ENCODE measurements at places on chromosomes 2 and 18. TPM values are rescaled to one million over a fixed set of nuclear protein-coding genes. Genes with fewer than 3 reads are reported as not detected.

The MATN3 gene
- 2.9 TPM for total RNA-seq

The CHRND gene
- total RNA-seq: not detected

The NCOA1 gene
- 9.8 TPM for total RNA-seq

The GCG gene
- total RNA-seq: not detected

The SLC4A5 gene
- total RNA-seq: 0.44 TPM

The KIF1A gene
- not detected for total RNA-seq

The APOB gene
- total RNA-seq: under 0.01 TPM

The GPBAR1 gene
- 0.12 TPM for total RNA-seq

The ZSWIM2 gene
- 0.62 TPM for total RNA-seq

The SOWAHC gene
- total RNA-seq: 16.3 TPM

The C1D gene
- total RNA-seq: 22.9 TPM

The DAW1 gene
- not detected for total RNA-seq

The CYTIP gene
- total RNA-seq: not detected

The ALLC gene
- not detected for total RNA-seq

The LTBP1 gene
- 502 TPM for total RNA-seq

The AMER3 gene
- not detected for total RNA-seq

The G6PC2 gene
- total RNA-seq: not detected

The ADAM23 gene
- 9.9 TPM for total RNA-seq

The BOK gene
- 13.6 TPM for total RNA-seq

The TGFA gene
- not detected for total RNA-seq

The TDRD15 gene
- total RNA-seq: not detected

The MROH2A gene
- total RNA-seq: not detected

The UGT1A8 gene
- 0.12 TPM for total RNA-seq

The PNKD gene
- 24.0 TPM for total RNA-seq

The PROKR1 gene
- total RNA-seq: not detected

The TMEM247 gene
- not detected for total RNA-seq

The CHPF gene
- total RNA-seq: 327 TPM

All from uterine smooth muscle cell (primary cell).